ENCODE measurements at places on chromosomes 4 and X.

- no peak for DNase-seq
Observed at GRCh38 chr4:136865526-136865925, 666.8 kb downstream of the PCDH18 start.

GRCh38 chr4:41939016-41939626 lies 3.9 kb downstream of the TMEM33 start:
- no peak for DNase-seq

GRCh38 chrX:153875391-153876111 lies 10.4 kb downstream of the L1CAM start:
- peak; percentile 33 for DNase-seq

DNA sequence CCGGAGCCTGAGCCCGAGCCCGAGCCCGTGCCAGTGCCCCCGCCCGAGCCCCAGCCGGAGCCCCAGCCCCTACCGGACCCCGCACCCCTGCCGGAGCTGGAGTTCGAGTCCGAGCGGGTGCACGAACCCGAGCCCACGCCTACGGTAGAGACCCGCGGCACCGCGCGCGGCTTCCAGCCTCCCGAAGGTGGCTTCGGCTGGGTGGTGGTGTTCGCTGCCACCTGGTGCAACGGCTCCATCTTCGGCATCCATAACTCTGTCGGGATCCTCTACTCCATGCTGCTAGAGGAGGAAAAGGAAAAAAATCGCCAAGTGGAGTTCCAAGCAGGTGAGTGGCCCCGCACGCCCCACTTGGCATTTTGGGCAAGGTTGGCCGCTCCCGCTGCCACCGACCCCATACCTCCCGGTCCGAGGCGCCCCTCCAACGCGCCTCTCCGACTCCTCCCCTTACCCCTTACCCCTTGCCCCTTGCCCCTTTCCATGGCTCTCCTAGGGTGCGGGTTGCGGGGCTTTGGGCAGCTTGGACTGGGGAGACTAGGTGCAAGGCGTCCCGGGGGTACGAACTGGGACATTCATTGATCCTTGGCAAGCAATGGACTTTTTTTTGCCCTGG lies 553 bp downstream of the SLC16A2 start:
- peak; percentile 2 for DNase-seq

DNA sequence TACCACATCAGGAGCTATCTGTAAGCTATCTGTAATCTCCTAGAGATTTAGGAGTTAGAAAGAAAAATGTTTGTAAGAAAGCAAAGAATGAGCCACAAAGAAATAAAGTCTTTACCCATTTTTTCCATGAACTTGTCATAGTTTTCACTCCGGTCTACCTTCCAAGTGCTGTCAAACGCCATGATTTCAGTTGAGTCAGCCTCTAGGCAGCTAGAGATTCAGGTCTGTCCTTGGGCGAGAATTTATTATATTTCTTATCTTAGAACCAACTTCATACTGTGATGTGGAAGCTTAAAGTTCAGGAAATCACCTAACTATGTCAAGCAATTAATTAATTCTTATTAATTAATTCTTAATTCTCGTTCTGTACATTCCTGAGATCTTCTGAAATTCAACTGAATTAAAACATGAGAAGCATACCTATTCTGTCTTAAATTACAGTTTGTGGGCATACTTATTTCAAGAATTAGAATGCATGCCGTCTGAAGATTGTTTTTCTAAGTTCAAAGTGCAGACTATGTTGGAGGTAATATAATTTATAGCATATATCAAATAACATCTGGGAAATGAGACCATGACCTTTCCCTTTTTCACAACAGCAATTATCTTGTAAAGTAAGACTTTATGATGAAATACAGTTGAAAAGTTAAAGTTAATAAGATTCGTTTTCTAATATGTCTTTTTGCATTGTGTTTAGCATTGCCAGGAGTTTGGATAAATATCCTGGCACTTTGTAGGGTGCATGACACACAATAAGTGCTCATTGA lies at the start of gene FABP2:
Gene FABP2, minus strand, starts transcription at position 218 of the 767 bp plus-strand sequence. Its CDS starts 36 bp downstream, at position 182.
- DNase-seq = no peak

GRCh38 chrX:132775263-132775823 lies 183.1 kb downstream of the HS6ST2 start:
- no peak for DNase-seq

DNA sequence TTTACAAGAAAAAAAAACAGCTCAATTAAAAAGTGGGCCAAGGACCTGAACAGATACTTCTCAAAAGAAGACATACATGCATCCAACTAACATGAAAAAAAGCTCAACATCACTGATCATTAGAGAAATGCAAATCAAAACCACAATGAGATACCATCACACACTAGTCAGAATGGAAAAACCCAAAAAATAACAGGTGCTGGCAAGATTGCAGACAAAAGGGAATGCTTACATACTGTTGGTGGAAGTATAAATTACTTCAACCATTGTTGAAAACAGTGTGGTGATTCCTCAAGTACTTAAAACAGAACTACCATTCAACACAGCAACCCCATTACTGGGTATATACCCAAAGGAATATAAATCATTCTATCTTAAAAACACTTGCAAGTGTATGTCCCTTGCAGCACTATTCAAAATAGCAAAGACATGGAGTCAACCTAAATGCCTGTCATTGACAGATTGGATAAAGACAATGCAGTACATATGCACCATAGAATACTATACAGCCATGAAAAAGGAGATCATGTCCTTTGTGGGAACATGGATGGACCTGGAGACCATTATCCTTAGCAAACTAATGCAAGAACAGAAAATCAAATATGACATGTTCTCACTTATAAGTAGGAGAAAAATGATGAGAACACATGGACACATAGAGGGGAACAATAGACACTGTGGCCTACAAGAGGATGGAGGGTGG lies 97.6 kb downstream of the RAB28 start:
- DNase-seq = no peak

DNA sequence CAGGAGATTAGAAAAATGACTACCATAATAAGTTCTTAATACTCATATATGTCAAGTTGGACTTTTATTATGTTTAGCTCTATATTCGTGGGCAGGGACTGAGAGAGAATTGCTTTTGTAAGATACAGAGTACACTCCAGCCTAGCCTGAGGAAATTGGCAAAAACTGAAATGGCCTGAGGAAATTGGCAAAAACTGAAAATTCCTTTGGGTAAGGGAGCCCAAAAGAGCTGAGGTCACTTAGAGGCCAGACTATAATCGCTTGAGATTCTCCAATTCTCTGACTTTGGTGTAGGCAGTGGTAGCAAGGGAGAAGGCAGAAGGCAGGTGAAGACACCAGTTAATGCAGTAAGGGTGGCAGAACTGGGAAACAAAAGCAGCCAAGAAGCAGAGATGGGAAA lies 124.5 kb upstream of the HCCS start:
- no peak for DNase-seq

DNA sequence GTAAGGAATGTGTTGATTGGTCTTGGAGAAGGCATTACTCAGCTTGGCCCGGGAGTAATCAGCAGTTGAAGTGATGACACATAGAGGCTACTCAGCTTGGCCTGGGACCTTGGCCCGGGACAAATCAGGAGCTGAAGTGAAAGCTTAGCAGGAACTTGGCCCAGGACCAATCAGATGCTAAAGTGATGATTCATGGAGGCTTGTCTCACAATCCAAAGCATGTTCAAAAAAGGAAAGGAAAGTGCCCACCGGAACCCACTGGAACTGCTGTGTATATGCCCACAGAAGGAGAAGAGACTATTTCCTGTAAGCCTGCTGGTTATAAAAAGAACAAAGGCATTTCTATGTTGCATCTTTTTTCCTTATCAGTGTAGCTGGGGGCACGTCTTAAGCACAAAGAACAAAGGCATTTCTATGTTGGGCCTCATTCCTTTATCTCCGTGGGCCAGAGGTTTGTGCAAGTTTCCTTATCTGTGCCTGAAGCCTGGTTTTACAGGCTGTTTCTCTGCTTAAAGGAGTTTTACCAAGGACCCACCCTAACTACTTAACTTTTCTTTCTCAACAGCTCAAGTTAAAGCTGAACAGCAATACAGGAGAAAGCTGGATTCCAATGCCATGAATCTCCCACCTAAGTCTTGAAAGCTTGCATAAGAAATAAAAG lies 1176.7 kb downstream of the NLGN4X start:
- no peak for DNase-seq

GRCh38 chr4:74085669-74086068 lies 13.3 kb downstream of the CXCL2 start:
- no peak for DNase-seq

- DNase-seq = no peak
Observed at GRCh38 chr4:179747218-179747910, 2305.1 kb upstream of the AGA start.

- DNase-seq = no peak
Observed at GRCh38 chrX:120763269-120763668, 112.4 kb downstream of the CT47B1 start.

DNA sequence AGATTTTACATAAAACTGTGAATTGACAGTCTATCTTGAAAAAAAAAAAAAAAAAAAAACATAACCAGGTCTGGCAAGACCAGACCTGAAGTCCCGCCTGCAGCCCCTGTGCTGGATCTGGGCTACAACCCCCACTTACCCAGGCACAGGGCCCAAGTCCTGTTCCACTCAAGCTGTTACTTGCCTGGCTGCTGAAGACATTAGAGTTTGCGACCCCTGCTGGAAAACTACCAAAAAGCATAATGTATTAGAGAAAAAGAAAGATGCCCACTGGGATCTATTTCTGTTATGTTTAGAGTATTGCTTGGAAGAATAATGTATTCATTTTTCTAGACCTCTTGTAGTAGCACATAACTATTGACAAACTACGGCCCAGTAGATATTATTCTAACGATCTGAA lies 4.7 kb downstream of the HS3ST1 start:
- no peak for DNase-seq

DNA sequence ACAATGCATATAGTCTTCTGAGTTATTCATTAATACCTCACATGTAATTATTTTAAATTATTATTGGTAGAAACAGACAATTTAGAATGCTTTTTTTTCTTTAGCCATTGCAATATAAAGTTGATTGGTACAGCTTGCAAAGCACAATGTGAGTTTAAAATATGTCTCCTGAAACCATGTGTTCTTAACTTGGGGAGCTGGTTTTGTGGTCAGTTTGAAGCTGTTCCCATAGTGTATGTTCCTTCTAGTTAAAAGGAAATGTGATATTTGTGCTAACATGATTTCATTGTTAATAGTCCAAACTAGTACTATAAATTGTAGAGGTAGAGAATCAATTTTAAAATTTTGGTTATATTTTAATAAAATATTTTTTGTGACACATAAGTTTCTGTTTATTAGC lies 247.2 kb downstream of the BMPR1B start:
- DNase-seq = no peak

DNA sequence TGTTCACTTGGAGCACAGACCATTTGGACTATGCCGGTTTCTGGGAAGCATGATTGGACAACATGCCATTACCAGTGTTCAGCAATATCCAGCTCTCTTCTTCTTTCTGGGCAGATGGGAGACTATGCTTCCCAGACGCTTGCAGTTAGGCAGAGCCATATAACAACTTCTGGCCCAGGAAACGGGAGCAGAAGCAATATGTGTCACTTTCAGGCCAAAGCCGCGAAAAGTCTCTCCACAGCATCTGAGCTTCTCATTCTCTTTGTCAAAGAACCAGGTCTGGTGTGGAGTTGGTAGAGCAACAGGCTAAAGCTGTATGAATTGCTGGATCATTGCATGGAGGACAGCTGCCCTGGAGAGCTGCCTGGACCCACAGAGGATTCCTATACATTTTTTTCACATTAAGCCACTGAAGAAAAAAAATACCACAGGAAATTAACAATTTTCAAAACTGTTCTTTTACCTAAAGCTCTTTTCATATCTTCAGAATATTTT lies 131.4 kb upstream of the FRG1 start:
- no peak for DNase-seq

DNA sequence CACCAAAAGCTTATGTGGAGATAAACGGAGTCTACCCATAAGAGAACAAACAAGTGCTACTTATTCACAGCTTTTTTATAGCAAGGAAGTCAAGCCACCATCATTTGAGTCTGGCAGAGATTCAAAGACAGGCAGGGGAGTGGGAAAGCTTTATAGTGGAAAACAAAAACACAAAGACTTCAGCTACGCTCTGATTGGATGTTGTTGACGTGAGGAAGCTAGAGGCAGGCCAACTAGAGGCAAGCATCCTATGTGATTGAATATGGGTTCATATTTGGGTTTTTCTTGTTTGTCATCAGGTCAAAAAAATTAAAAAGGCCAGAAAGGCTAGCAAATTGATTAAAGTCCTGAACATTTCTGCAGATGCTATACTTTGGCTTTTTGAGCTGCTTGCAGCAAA lies 719 bp upstream of the TCEAL4 start:
- no peak for DNase-seq

- no peak for DNase-seq
Observed at GRCh38 chrX:37847733-37848197, 394 bp upstream of the DYNLT3 start.

DNA sequence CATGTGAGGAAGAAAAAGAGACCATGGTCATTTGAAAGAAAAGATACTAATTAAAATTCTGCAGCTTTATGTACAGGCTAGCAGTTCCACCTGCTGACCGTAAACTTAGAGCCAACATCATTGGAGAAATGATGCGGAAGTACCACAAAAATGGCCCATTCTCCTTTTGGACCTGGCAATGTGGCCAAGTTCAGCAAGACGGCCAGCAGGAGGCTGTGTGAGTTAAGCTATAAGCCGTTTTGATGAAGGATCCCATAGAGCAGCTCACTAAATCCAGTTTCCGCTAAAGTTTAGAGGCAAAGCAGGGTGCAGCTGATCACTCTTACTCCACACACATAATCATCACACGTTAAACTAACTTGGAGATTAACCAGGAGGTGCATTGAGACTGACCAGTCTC lies 133.8 kb downstream of the LDB2 start:
- no peak for DNase-seq

- no peak for DNase-seq
Observed at GRCh38 chr4:107125496-107125895, 89.4 kb upstream of the DKK2 start.

DNA sequence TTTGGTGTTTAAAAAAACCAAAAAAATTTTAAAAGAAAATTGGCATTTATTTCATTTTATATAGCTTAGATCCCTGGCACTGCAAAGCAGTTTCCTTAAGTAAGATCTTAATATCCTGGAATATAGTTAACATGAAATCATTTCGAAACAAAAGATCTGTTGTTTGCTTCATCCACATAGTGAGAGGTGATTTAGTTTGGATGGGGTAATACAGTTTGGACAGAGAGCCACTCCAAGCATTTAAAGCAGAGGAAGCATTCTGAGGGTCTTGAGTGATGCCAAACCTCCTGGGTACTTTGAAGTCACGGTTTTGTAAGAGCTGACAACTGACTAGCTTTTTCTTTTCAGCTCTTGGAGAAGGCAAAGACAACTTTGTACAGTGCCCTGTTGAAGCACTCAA lies 28.7 kb downstream of the NOCT start:
- DNase-seq = no peak

GRCh38 chr4:140739971-140740370 lies 16.2 kb downstream of the TBC1D9 start:
- no peak for DNase-seq

All from stimulated activated CD8-positive, alpha-beta memory T cell treated with anti-CD3 and anti-CD28 coated beads, Interleukin-15, amount 100 ng/mL, for 48 hours (primary cell).